ENCODE measurements at places on chromosomes 5 and 9.

GRCh38 chr5:112316731-112317130 is 102.3 kb downstream of the EPB41L4A start:
- DNase-seq: no peak

DNA sequence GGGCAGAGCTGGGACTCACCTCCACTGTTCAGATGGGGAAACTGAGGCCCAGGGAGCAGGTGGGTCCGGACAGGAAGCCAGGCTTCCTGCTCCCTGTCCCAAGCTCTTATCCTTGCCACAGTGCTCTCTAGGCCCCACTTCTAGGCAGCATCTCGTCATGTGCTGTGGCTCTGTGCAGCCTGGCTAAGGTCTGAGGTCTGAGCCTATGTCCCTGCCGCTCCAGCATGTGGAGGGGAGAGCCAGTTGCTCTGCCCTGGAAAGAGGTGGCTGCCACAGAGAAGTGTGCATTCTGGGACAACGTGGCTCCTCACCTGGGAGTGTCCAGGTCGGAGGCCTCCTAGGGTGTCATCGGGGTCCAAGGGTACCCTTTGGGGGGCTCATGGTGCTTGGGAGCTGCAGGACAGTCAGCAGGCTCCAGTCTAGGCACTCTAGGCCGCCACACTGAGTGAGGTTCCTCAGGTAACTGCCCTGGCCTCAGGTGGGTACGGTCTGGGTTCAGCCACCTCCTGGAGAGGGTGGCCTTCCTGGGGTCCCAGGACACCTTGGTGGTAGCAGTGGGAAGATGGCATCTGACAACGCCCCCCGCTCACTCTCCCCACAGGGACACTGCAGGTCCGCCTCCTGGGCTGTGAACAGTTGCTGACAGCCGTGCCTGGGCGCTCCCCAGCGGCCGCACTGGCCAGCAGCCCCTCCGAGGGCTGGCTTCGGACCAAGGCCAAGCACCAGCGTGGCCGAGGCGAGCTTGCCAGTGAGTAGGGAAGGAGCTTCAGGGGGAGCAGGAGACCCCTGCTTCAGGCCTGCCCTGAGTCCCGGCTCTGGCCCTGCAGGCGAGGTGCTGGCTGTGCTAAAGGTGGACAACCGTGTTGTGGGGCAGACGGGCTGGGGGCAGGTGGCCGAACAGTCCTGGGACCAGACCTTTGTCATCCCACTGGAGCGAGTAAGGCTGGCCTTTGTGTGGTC is 10.4 kb downstream of the PKN3 start:
- no peak for DNase-seq

DNA sequence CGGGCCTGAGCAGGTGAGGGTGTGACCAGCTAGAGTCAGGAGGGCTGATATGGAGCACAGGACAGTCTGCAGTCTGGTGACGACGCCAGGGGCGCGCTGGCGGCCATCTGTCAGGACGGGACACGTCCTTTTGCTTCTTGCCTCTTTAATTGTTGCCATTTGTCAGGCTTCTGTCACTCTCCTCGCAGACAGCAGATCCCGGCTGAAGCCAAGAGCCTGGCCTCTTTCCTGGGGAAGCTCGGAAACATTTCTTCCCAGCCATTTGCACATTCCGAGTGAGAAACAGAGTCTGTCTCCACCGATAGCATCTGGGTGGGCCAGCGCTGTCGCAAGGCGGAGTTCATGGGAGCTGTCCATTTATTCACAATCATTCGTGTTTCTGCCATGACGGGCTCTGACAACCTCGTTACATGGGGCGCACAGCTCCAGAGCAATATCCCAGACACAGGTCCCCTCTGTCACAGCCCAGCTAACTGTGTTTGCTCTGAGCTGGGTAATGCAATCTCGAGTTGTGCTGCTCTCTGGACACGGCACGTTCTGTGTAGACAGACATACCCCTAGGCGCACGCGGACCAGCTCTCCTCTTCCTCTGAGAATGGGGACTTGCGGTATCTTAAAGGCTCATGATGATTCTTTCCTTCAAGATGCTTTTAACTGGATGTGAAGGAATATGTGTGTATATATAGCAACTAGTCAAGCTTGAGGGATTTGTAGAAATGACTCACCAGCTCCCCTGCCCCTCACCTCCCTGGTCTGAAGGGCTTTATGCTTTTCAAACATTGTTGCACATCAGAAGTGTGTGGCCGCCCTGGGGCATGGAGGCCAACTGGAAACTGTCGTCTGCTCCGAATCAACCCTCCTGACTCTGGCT is 105.3 kb upstream of the FCN2 start:
- no peak for DNase-seq

DNA sequence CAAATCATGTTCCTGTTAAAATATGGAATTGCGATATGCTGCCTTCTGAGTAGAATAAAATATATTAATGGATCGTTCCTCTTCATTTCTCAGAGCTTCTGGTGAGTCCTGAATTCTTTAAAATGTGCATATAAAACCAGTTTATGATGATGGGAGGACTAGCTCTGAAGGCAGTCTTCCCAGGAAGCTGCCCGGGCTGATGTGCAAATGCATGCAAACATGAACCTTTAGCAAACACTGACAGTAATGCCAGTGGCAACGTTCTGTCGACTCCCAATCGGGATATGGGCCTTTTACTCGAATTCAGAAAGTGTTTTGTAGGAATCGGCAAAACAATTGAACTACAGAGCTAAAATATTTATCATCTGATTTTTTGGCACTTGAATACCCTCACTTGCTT is 93.6 kb downstream of the TLE4 start:
- no peak for DNase-seq

DNA sequence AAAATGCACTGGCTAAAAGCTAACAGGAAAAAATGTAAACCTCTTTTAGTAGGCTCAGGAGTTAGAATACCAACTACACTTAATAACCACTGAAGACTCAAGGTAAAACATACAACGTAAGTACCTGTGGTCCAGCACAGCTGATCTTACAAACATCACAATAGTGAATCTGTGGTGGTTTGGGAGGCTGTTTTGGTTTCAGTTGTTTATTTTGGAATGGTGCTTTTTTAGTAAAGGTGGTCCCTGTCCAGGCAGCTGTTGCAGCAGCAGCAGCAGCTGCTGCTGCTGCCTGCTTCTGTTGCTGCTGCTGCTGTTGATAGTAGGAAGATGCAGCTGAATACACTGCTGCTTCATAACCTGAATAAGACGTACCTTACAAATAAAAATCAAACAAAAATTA is 37.9 kb downstream of the ZFR start:
- no peak for DNase-seq

DNA sequence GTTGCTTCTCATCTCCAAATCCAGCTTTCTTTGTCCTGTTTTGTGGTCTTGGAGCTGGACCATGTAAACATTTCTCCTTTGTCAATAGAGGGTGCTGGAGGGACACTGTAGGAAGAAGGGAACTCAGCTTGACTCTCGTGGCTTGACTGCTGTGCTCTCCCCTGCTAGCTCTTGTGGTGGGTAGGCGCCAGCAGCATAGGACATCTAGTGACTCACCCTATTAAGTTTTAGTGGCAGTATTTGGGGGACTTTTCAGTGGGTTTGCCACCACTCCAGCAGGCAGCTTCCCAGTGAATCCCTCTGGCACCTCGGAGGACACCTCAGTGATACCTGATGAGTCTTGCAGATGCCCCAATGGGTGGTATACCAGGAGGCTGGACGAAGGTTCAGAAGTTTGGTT is 97.8 kb downstream of the TSSK1B start:
- no peak for DNase-seq

- DNase-seq: no peak
Observed at GRCh38 chr9:96449523-96449844, 485 bp upstream of the HABP4 start.

GRCh38 chr5:395156-395920 is 47.6 kb upstream of the EXOC3 start:
- DNase-seq: no peak

- DNase-seq: no peak
Observed at GRCh38 chr5:103624035-103624480, 61.5 kb upstream of the NUDT12 start.

GRCh38 chr5:56481428-56482357 is 248.6 kb upstream of the ANKRD55 start:
- DNase-seq: peak; percentile 20

DNA sequence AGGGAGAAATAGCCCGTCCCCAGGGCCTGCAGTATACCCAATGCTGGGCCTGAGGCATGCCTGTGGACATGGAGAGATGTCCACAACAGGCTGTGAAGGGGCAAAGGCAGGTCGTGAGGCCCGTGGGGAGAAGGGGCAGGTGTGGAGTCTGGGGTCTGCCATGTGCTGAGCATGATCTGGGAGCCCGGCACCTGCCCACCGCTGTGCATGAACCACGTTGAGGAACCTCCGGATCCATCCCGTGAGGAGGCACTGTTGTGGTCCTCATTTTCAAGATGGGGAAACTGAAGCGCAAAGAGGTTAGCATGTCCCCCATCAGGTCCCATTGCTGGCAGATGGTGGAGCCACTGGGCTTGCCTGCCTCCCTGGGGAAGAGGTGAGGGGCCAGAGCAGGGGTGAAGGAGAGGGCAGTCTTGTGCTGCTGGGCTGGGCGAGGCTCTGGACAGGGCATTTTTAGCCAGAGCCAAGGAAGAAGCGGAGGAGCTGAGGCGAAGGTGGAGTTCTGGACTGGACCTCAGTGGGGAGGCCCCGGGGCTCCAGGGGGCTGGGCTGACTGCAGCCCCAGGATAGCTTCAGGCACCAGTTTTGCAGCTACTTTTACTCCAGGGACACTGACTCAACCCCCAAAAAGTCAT is 46.5 kb downstream of the LRSAM1 start:
- DNase-seq: no peak

DNA sequence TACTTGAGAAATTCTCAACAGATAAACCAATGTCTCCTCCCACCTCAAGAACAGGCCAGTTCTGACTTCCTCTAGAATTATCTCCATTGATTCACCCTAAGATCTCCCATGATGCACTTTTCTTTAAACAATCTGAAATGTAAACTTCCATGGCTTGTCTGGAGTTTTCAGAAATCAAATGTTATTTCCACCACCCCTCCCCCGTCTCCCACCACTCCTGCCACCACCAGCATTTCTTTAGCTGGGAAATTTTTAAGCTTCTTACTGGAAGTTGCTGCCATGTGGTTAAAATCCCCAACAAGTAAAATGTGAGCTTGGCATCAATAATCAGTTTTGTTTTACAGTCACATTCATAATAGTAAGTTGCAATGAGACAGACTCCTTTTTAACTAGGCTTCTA is 32.8 kb upstream of the BASP1 start:
- DNase-seq: no peak

DNA sequence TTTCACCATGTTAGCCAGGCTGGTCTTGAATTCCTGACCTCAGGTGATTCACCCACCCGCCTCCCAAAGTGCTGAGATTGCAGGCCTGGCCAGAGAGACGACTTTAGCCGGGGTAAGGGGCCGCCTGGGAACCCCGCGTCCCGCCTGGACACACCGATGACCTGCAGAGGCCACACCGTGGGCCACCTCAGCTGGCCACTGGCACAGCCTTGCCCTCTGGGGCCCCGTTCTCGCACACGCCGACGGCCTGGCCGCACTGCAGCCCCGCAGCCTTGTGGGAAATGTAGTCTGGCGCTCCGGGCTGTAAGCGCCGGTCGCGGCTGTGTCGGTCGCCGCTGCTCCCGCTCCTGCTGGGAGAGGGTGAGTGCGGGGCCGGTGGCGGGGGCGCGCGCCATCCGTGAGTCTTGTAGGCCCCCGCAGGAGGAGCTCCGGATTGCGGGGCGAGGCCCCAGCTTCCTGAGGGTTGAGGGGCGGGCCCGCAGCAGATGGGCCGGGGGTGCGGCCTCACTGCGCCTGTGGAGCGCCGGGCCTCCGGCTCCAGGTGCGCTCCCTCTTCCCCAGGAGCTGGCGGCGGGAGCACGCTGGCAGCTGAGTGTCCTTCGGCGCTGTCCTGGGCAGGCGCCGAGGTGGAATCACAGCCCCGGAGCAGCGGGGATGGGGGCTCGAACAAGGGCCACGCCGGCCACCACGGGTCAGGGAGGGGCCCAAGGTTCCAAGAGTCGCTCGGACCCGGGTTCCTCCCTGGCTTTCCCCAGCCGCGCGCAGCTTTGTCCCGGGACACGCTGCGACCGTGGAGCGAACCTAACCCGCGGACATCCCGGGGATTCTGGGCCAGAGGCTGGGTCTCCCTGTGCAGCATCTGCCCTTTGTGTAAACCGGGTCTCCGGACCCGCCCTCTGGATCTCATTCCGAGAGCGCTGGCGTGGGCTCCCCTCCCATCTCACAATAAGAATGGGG is at the start of gene ZFP2:
TSS of gene ZFP2 (plus strand) at position 299 of the 957 bp plus-strand sequence. CDS start 35,401 bp downstream, outside the sequence.
- DNase-seq: peak; percentile 36

DNA sequence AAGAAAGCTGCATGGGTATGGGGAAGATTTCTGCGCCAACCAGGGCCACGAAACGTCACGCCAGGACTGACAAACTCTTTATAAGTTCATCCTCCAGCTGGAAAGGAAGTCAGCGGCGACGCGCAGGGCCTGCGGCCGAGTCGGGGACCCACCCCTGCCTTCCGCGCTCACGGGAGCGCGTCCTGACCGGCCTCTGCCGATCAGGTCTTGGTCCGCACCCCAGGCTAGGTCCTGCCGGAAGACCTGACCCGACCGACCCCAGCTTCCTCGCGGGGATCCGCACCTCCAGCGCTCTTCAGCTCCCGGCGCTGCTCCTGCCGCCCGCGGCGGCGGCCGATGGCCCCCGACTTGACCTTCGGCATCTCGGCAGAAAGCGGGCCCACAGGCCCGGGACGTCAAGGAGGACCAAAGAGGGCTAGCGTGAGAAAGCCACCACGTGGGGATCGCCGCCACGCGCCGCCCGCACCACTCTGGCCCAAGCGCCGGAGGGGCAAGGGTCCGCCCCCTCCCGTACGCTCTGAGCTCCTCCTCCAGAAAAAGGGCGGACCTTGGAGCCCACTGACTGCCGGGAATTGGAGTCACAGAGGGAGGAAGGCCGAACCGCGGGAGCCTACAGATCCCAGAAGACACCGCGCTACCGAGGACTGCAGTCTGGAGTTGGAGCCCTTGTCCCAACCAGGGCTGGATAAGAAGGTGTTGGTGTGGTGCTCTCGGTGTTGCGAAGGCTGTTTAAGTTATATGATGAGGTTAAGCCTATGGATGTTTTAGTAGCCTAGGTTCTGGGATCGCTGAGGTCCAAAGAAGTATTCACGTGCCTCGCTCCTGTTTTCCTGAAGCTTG is at the start of gene DIMT1:
TSS of gene DIMT1 (minus strand) at position 495 of the 840 bp plus-strand sequence. CDS start at position 362, 133 bp downstream.
- DNase-seq: peak; percentile 95

GRCh38 chr9:78510035-78510434 is 213.1 kb downstream of the PSAT1 start:
- peak; percentile 23 for DNase-seq

All from NCI-H748 treated with DMSO at 0.1 percent for 48 hours (cell line).